ENCODE measurements at places on chromosomes 5 and 9. TPM values are rescaled to one million over a fixed set of nuclear protein-coding genes. Genes with fewer than 3 reads are reported as not detected.

Gene OR1N1
- not detected for total RNA-seq

Gene UBTD2
- 16.0 TPM for total RNA-seq

Gene MCTP1
- total RNA-seq: 4.4 TPM

Gene ZNF366
- 0.06 TPM for total RNA-seq

Gene C5orf52
- total RNA-seq: not detected

Gene EIF4EBP3
- total RNA-seq: 1.8 TPM

Gene ROPN1L
- total RNA-seq: 0.31 TPM

Gene MEGF10
- total RNA-seq: 0.06 TPM

Gene GARIN3
- not detected for total RNA-seq

Gene NTRK2
- total RNA-seq: 0.62 TPM

Gene SMIM33
- total RNA-seq: not detected

Gene ELOVL7
- under 0.01 TPM for total RNA-seq

Gene FBXL7
- 2.2 TPM for total RNA-seq

Gene TRIM52
- total RNA-seq: 6.3 TPM

Gene TOR2A
- total RNA-seq: 2.3 TPM

Gene HTR4
- total RNA-seq: 5.7 TPM

Gene GFPT2
- 1.1 TPM for total RNA-seq

Gene SPINK7
- total RNA-seq: not detected

Gene QRFP
- total RNA-seq: not detected

Gene KLF9
- 55.9 TPM for total RNA-seq

Gene NAIP
- 5.8 TPM for total RNA-seq

Gene FOXI1
- not detected for total RNA-seq

Gene CACNA1B
- total RNA-seq: not detected

Gene UGT3A1
- total RNA-seq: not detected

Gene PTRH1
- 36.9 TPM for total RNA-seq

Gene PCDHB2
- 1.7 TPM for total RNA-seq

Gene ZBTB26
- total RNA-seq: 3.3 TPM

Gene KCNV2
- total RNA-seq: not detected

Gene GADD45G
- total RNA-seq: 0.53 TPM

Gene INSL6
- total RNA-seq: not detected

Gene ASPN
- total RNA-seq: 19.8 TPM

Gene NKD2
- total RNA-seq: 3.7 TPM

Gene SOHLH1
- not detected for total RNA-seq

Gene CPLANE1
- 16.8 TPM for total RNA-seq

Gene STPG3
- total RNA-seq: not detected

Gene TMC1
- 0.93 TPM for total RNA-seq

Gene PTGER4
- total RNA-seq: 20.6 TPM

Gene PAXX
- 11.6 TPM for total RNA-seq

Measured in aortic smooth muscle cell (primary cell).